ENCODE measurements at places on chromosomes 5 and 9.

DNA sequence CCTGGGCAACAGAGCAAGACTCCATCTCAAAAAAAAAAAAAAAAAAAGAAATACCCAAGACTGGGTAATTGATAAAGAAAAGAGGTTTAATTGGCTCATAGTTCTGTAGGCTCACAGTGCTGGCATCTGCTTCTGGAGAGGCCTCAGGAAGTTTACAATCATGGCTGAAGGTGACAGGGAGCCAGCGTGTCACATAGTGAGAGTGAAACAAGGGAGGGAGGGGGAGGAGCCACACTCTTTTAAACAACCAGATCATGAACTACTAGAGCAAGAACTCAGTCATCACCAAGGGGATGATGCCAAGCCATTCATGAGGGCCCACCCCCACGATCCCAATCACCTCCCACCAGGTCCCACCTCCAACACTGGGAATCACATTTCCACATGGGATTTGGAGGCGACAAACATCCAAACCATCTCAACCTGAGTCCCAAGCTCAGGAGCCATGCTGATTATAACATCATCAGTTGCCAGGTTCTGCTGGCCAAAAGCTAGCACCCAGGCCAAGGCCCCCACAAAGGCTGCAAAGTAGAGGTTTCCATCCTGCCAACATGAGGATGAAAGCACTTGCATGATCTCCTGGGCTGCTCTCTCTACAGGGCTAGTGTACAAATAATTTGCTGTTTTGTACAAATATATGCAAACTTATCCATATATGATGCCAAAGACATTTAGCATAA, 15.3 kb downstream of the DENND1A start:
- DNase-seq: no peak

DNA sequence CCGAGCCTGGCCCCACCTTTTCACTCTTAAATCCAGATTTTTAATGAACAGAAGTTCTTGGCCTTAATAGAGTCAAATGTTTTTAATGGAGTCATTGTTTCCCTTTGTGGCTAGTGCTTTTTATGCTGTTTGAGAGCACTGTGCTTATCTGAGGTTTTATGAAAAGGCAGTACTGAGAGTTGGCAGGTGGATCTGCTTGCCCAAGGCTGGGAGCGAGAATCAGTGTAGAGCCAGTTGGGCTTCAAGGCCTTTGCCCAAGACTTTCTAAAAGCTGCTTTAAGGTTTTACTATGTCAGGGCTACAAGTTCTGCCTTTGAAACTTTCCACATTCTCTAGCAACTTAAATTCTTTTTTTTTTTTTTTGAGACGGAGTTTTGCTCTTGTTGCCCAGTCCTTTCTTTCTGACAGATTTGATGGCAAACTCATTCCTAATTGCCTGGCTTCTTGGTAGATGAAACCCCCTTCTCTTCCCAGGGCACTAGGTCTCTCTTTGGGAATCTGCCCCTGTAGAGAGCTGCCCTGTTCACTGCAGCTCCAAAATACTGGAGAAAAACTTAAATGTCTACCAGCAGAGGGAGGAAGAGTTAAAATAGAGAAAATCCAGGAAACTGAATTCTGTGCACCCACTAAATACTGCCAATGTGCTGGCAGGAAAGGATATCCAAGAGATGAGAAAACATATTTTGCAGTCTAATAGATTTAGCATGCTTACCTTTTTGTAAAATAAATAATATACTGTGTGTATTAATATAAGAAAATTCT, 36.9 kb upstream of the CDK20 start:
- DNase-seq: no peak

DNA sequence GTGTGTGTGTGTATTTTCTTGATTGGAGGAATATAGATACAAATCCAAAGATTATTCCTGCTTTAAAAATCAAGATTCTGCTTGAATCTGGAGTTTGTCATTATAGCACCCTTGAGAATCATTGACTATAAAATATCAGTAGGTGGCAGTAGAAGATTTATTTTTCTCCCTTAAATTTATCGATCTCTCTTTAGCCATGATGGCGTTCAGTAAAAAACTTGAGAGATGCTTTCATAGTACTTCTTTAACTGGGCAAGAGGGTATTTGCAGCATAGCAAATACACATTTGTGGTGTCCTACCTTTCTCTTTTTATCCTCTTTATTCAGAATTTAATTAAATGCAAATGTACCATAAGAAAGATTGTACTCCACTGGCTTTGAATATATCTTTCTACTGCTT, 307.7 kb downstream of the ADGRV1 start:
- peak; percentile 9 for DNase-seq

GRCh38 chr9:115629879-115630840, 512.2 kb upstream of the TNC start:
- DNase-seq: no peak

- DNase-seq: no peak
Observed at GRCh38 chr9:21856301-21857094, 54.1 kb downstream of the MTAP start.

DNA sequence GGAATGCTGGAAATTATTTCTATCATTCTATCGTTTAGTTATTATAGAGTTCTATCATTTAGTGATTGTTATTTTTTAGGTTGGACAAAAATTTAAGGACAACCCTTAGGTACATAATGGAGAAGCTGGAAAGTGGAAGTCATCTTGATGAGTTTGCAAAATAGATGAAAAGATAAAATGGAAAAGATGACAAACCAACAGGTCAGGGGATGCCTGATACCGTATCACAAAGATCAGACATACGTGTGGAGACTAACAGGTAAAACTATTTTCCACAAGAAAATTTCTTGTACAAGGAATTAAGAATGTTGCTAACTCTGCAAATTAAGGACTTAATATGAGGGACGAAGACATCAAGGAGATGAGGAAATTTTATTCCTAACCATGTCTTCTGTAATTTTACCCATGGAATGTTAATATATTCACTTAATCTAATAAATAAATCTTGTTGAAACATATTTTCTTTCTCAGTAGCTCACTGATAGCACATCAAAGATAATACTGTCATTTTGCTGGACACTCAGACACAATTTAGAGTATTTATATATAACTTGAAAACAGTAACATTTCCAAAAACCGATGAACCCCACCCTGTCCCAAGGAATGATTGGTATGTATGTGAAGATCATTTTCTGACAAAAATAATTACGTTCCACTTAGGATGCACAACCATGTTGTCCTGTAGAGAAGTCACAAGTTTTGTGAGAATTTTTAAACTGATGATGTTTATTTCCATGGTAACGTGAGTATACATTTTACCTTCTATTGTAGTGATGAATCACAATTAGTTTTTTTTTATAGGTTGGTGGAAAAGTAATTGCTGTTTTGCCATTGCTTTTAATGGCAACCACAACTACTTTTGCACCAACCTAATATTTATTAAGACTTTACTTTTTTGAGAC, 2.6 kb downstream of the LURAP1L start:
- no peak for DNase-seq

- no peak for DNase-seq
Observed at GRCh38 chr5:107604990-107605389, 65.7 kb downstream of the EFNA5 start.

All from T-helper 2 cell (primary cell).